ENCODE measurements at places on chromosomes 3 and 15.

DNA sequence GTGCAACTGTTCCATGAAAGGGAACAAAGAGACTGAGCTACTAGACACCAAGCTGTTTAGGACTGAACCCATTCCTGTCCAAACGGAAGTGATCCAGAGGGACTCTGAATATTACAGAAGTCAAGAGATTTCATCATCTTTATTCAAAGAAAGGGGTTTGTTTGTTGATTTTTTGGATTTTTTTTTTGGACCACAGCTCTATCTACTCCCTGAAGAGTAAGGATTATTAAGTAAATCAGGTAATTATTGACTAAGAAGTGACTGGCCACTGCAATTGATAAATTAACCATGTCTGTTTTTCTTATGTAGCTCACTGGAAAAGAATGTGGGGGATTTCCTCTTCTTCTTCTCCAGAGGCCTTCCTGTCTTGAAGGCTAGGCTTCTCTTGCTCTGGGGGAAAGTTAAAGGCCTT lies 146.6 kb upstream of the TPM1 start:
- no peak for DNase-seq

DNA sequence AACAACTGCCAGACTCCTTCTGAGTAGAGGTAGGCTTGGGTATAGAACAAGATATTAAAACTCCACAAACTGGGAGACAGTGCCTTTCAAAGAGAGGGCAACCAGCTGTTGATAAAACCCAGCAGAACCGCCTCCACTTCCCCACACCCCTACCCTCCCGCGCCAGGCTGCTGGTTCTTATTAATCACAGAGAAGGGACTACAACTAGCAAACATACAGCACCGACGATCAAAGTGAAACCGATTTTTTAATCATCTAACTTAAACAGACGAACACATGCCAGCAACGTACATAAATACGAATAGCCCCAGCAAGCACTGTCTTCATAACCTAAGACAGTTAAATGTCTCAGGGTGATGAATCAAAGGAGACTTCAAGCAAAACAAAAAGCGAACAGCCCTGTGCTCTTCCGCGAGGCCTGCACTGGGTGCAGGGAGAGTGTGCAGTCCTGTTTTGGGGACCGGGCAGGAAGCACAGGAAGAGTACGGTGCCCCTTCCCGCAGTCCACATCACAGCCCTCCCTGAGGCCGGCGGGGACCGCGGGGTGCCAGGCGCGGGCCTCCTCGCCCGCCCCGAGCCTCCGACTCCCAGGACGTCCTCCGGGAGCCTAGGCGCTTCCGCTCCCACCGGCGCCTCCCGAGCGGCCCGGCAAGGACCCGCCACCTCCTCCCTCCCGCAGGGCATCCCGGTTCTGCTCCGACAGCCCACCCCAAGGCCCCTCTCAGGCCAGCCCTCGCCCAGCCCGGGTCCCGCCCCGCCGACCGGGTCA lies 75.1 kb upstream of the VGLL4 start:
- peak; percentile 77 for DNase-seq

DNA sequence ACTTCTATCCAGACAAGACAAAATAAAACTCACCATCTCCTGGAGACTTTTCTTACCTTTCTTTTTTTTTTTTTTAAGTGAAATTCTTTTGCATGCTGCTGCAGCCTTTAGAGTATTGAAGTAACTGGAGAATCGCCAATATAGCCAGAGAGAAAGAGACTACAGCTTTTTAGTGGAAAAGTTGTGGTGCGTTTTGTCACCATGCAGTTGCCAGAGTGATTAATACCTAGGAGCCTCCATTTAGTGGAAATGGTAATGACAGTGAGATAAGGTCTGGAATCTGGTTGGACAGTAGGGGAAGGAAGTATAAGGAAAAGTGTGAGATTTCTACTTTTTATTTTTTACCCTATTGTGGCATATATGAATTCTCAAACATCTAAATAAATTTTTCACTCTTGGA lies 18.1 kb upstream of the PARP14 start:
- DNase-seq: no peak

DNA sequence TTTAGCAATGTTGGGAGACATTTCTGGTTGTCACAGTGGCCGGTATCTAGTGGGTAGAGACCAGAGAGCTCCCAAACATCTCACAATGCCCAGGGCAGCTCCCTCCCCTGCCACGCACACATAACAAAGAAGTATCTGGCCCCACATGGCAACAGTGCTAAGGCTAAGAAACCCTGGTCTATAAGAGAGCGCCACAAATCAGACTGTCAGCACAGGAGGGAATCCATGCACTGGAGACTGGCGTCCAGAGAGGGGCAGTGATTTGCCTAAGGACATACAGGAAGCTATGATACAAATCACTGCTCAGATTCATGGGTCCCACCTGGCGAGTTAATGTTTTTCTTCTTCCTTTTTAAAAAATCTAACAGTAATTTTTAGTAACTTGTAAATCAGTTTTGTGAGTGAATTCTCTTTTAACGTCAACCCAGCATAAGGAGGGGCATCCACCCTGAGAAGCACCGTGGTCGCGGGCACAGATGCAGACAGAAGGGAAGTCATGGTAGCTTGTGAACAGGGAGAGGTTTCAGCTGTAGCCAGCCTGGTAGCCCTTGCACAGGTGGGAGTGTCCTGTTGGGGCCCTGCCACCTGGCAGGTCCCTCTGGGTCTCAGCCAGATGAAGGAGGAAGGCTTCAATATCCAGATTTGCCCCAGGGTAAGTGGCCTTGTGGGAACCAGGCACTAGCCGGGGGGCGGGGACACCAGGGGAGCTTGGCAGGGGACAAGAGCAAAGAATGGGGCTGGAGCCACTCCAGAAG lies 8.7 kb downstream of the ISG20 start:
- DNase-seq: peak; percentile 13

- DNase-seq: no peak
These were observed 56.2 kb downstream of the GREM1 start for GRCh38 chr15:32774022-32774421.

GRCh38 chr3:115977866-115978265 lies 354.6 kb downstream of the GAP43 start:
- DNase-seq: no peak

DNA sequence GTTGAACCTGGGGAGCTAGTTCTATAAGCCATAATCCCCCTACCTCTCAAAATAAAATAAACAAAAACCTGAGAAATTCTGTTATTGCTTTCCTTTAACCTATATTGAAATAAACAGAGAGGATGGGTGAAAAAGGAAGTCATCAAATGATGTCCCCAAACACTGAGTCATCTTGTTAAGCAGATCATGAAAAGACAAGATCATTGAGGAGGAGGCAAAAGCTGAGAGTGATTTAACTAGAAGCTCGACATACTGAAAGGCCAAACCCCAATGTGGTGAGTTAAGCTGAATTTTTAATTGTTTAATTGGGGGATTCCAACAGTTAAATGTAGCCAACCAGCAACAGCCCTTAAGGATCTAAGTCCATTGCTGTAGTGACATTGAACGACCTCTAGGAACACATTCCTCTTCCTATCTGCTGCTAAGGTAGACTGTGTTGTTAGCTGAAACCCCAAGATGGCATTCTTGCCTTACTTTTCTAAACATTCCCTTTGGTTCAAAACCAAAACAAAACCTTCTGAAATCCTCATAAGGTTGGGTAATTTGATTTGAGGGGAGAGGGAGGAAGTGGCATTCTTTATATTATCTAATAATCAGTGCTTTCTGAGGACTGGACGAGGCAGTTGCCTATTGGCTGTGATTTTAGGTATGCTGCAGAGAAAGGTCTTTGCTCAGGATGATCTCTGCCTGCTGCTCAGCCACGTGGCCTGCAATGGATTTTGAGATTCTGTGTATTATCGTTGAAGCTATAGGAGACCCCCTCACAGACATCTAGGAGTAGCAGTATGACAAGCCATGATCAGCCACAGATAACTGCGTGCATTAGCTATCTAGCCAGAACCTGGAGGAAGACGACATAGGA lies 62.7 kb upstream of the BNIP2 start:
- DNase-seq: no peak

- no peak for DNase-seq
These were observed 1.4 kb downstream of the UACA start for GRCh38 chr15:70761931-70762468.

- no peak for DNase-seq
These were observed 18.7 kb downstream of the UQCC5 start for GRCh38 chr3:52555056-52555455.

DNA sequence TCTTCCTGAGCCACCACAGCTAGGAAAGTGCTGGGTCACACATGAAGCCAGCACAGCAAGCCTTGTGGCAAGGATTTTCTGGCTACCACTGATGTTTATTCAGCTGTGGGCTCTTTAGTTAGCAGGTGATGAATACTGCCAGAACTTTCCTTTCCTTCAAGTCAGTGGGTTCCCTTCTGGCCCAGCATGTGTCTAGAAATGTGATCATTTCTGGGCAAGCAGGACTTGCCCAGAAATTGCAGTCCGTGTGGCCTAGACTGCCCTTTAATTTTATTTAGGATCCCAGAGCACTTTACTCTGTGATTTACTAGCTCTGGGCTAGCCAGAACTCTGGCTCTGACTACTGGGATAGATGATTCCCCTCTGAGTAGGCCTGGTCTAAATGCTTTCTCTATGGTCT lies 397.5 kb downstream of the ZIC4 start:
- no peak for DNase-seq

DNA sequence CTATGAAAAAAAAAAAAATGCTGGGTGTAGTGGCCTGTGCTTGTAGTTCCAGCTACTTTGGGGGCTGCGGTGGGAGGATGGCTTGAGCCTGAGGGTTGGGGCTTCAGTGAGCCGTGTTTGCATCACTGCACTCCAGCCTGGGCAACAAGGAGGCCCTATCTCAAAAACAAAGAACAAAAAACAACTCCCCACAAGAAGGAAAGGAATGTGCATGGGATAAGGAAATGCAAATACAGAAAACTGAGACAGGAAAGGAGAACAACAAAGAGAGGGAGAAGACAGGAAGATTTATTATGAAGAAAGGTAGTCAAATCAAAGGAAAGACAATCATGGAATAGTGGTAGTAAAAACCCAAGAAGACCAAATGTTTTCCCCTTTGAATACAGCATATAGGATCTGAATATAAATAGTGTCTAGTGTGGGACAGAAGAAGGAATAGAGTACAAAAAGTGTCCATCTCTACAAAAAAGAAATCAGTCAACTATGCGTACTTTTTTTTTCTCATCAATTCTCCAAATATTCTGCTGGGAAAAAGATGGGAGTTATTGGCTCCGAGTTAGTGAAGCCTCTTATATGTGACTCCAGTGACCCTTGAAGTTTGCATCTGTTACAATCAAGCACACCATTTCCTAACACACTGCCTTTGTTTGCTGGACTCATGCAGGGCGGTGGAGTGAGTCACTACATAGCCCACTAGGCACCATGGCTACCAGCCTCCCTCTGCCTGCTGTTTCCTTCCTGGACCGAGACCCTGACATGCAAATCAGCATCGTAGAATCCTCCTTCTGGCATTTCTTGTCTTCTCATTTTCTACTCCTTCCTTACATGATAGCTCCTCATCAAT lies 101.2 kb upstream of the PTX3 start:
- no peak for DNase-seq

DNA sequence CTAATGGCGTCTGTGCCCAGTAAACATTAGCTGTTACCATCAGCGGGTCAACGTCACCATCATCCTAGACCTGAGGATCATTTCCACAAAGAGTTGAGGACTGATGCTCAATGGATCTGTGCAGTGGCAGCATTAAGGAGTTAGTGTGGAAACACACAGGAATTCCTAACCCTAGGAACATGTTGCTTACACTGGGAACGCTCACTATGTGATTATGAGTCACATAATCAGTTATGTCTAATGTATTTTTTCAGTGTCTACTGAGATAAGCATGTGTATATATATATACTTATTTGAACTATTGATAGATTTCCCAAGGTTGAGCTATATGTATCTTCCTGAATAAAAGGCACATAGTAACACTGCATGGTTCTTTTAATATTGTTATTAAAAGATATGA lies 19.0 kb downstream of the ARNT2 start:
- no peak for DNase-seq

DNA sequence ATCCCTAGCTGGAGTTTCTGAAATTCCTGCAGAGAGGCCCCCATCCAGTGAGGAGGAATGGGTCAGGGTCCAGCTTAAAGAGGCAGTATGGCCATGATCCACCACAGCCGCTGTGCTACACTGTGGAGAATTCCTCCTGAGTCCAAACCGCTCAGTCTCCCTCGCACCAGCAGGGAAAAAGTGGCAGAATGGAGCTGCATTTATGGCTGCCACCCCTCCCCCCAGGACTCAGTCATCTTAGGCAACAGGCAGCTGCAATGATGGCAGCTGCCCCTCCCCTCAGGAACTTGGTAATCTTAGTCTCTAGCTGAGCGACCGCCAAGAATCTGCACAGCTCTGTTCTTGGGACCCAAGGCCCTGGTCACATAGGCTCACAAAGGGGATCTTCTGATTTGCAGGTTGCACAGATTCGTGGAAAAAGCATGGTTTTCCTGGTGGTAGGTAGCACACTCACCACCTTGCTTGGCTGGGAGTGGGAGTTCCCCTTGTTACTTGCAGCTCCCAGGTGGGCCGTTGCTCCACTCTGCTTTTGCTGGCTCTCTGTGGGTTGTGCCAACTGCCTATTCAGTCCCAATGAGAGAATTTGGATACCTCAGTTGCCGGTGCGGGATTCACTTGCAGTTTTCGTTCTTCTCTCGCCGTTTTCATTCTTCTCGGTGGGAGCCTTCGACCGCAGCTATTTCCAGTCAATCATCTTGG lies 204.1 kb downstream of the STXBP5L start:
- no peak for DNase-seq

DNA sequence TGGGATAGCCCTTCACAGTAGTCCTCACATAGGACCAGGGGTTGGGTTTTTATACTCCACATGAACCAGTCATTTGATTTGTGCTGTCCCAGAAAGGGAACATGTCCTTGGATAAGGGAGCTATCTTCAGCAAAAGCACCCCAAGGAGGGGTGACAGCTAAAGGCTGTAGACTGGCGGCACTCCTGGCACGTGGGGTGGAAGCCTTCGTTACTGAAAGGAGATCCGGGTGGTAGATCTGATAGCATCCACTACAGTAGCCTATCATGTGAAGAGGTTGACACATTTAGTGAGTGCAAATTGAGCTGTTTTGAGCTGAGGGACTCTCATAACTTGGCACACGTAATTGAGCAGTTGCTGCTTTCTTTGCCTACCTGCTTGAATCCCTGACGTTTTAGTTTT lies 588.8 kb upstream of the GOLIM4 start:
- no peak for DNase-seq

DNA sequence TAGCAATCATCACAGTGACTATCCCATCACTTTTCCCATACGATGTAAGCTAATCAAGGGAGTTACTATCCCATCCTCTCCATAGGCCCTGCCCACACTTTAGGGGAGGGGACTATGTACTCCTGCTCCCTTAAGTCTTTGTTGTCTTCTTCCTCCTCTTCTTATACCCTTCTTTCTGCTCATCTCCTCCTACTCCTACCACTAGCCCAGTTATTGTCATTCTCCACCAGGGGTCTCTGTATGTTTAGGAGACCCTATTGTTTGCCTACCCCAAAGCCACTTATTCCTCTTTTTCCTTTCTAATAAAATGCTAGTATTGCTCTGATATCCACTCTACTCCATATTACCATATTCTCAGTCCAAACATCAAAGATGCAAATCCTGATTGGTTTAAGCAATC lies 27.8 kb downstream of the STAC start:
- DNase-seq: no peak

DNA sequence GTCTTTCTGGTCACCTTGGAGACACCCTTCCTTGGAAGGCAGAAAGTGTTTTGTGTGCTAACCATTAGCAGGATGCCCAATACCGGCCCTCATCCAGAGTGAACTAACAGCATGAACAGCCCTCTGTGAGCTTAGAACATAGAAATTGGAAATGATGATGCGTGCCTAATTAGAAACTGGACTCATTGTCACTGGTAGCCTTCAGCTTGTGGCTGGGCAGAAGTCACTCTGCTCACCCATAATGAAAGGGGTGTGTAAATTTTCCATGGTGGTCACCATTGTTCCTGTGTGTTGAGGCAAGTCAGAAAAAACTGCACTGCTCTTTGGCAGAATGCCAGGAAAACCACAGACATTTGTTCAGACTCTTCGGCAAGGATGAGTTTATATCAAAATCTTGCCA lies 74.7 kb upstream of the CNTN4 start:
- no peak for DNase-seq

All from activated CD4-positive, alpha-beta T cell treated with anti-CD3 and anti-CD28 coated beads for 36 hours (primary cell).